ENCODE measurements at places on chromosomes 3 and 15.

GRCh38 chr15:41323611-41324010, 8.8 kb downstream of the OIP5 start:
- no peak for DNase-seq

DNA sequence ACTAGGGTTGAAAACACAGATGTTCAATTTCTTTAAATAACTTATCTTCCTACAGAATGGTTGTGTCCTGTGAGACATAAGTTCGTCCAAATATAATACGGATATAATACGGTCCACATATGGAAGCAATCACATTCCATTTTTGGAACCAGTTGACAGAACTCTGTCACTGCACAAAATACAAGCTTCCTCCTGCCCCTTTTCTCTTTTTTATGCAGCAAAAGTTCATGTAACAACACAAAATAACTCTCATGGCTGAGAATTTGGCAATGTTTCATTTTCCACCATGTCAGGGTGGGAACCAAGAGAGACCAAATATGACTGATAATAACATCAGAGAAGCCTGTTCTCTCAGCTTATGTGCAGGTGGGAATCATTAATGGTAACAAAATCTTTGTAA, 158.1 kb upstream of the ZNF385D start:
- DNase-seq = no peak

GRCh38 chr3:143118630-143119008, 952 bp upstream of the CHST2 start:
- DNase-seq = no peak

DNA sequence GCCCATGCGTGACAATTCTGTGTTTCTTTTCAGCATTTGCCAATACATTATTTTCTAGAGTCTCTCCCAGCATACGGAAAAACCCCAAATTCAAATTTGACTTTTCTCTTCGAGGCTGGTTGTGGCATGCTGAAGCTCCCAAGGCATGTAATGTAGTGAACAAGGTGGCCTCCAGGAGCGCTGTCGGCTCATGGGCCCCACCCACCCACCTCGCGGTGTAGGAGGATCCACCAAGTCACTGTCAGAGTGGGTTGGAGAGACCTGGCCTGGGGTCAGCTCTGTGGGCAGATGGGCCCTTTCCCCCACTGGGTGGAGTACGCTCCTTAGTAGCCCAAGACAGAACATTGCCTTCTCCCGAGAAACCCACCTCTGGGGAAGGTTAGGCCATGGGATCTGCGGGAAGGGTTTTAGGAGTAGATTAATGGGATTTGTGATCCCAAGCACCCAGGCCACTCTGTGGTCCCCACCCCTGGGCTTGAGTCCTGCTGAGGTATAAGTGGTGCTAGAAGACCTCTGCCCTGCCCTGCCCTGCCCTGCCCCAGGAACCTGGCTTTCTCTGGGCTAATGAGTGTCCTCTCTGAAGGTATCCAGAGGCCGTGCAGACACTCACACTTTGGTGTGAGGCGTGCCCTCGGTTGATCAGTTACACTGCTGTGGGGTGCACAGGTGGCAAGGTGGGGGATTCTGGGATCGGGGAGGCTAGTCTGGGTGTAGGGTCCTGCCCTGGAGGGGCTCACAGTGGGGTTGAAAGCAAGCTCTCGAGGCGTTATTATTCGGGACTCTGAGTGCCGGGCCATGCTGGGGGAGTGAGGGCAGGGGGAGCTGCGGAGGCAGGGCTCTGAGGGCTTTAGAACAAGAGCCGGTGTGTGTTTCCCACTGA, 97.9 kb downstream of the APBA2 start:
- DNase-seq = peak; percentile 81

GRCh38 chr3:138127636-138128365, 4.4 kb downstream of the A4GNT start:
- no peak for DNase-seq

GRCh38 chr15:27091270-27091940, 120.4 kb downstream of the GABRG3 start:
- DNase-seq = no peak

- no peak for DNase-seq
Measured at GRCh38 chr15:96521386-96521785, 190.9 kb downstream of the NR2F2 start.

- no peak for DNase-seq
Measured at GRCh38 chr15:91844928-91845327, 8.6 kb upstream of the SLCO3A1 start.

- no peak for DNase-seq
Measured at GRCh38 chr3:110272525-110272924, 799.1 kb upstream of the NECTIN3 start.

- DNase-seq = no peak
Measured at GRCh38 chr3:72371431-72371830, 476.8 kb downstream of the SHQ1 start.

- peak; percentile 41 for DNase-seq
Measured at GRCh38 chr15:71011503-71012155, 103.6 kb upstream of the THSD4 start.

DNA sequence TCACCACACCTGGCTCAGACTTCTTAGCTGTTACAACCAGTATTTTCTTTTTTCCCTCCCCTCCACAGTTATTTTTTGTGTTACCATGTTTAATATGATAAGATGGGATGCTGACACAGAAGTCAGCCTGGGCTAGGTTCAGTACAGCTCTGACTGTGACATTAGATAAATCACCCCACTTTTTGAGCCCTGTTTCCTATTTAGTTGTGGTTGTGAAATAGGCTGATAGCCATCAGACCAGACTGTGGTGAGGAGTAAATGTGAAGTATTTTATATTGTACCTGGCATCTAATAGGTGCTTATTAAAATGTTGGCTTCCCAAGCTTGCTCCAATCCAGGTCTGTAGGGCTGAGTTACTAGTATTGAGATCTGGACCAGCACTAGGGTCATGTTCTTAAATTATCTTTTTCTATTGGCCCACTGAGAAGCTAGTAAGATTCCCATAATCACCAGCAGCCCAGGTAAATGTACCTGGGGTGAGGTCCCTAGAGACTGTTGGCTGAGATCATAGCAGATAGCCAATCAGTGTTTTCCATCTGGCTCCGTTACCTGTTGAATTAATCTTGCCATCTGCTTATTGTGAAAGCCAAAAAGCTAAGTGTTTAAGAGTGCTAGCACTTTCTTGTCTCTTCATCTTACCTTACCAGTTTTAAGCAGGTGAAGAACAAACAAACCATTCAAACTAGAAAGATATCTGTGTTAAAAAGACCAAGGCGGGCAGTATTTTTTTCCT, 61.0 kb downstream of the CCK start:
- DNase-seq = no peak

GRCh38 chr3:116001151-116001621, 377.9 kb downstream of the GAP43 start:
- no peak for DNase-seq

DNA sequence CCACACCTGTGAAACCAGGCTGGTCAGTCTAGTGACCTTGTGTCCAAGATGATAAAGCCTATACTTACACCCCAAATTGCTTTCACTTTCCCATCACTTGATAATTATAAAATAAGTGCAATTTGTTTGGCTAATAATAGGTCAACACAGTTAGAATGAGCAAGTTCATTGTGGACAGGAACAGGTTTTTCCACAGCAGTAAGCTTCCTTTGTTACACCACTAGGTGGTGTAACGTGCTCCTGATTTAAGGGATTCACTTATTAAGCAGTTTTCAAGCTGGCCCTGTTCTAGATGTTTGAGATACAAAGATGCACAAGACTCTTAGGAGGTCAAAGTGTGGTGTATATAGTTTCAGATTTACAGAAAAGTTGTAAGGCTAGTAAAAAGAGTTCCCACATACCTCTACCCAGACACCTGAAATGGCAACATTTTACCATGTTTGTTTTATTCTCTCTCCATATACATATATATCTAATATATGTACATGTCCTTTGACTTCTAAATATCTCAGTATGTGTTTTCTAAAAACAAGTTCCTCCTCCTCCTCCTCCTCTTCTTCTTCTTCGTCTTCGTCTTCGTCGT, 6.8 kb upstream of the MFSD1 start:
- no peak for DNase-seq

DNA sequence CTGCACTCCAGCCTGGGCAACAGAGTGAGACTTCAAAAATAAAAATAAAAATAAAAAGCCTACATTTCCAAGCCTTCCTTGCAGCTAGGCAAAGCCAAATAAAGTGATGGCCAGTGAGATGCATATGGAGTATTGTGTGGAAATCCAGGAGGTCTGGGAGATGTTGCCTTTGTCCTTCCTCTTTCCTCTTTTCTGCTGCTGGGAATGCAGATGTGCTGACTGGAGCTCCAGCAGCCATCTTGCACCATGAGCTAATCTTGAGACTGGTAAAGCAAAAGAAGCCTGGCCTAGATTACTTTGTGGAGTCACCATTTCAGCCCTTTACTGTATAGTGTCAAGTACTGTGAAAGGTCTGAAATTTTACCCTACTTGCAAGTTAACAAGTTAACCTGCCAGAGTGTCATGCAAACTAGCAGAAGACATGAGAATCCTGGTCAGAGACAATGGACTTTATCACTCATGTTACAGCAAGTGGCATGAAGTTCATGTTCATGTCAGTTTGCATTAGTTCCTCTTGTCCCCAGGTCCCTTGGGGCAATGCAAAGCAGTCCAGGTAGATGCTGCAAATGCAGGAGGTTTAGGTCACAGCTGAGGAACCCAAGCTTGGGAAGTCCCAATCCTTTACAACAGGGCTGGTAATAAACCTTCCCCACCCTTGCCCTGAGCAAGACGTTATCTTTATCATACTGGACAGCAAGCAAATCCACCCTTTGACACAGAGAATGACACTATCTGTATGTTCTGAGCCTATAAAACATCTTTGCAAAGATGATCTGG, 103.1 kb downstream of the TLE3 start:
- DNase-seq = no peak

DNA sequence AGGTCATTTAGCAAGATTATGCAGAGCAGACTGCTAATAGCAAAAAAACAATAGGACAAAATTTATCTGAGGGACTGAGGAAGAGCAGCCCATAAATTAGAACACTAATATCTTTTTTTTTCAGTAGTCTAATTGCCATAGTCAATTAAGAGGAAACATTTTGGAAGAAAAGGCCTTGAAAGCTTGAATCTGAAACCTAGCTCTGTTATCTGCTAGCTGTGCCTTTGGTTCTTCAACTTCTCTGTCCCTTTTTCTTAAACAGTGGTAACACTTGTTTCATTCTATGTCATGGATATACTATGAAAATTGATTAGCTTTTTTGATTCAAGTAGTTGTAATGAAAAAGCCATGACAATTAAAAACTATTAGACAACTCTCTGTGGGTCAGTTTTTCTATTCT, 1.7 kb downstream of the ATR start:
- no peak for DNase-seq

- peak; percentile 76 for DNase-seq
Measured at GRCh38 chr3:87793337-87793877, 265.4 kb downstream of the CGGBP1 start.

- peak; percentile 74 for DNase-seq
Measured at GRCh38 chr3:150106740-150107428, 136.2 kb upstream of the PFN2 start.

- peak; percentile 27 for DNase-seq
Measured at GRCh38 chr3:64463981-64464380, 223.8 kb downstream of the ADAMTS9 start.

- peak; percentile 87 for DNase-seq
Measured at GRCh38 chr3:106609666-106610301, 741.0 kb upstream of the CBLB start.

DNA sequence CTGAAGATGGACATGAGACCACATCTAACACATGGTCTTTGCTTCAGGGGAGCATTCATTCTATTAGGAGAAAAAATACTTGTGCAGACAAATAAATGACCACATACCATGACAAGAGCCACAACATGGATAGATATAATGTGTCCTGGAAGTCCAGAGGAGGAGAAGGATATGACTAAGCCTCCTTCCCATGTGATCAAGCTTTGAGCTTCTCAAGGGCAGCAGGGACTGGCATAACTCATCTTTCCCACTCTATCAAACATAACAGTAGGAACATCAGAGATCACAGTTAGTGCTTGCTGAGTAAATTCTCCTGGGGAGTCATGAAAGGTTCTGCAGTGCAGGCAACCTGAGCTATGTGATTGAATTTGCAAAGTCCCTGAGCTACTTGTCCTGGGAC, 86.0 kb upstream of the LPP start:
- DNase-seq = no peak

DNA sequence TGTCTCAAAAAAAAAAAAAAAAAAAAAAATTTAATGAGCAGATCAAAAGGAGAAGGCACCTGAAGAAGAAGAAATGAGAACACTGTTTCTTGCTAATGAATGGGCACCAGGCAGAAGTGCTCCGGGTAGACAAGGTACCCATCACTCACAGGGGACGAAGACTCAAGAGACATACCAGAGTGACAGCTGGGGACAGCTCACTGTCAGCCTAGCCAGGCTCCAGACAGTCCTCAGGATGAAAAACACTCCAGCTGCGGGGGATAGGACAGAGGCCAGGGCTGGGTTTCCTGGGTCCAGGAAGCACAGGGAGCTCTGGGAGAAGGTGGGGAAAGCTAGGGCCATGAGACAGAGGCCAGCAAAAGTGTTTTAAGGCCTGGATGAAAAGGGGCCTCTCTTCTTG, 48.5 kb upstream of the PARL start:
- DNase-seq = no peak

DNA sequence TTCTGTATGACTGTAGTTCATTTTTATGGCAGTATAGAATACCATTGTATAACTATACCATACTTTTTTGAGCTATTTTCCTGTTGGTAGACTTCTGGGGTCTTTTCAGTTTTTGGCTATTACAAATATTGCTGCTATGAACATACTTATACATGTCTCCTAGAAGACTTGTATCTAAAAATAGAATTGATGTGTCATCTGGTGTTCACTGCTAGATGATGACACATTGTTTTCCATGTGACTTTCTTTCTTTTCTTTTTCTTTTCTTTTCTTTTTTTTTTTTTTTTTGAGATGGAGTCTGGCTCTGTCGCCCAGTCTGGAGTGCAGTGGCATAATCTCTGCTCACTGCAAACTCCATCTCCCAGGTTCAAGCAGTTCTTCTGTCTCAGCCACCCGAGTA, 69.8 kb downstream of the SH3GL3 start:
- DNase-seq = no peak

GRCh38 chr3:82973791-82974190, 1212.3 kb upstream of the GBE1 start:
- no peak for DNase-seq

GRCh38 chr15:66417736-66418135, 31.0 kb downstream of the MAP2K1 start:
- DNase-seq = no peak

DNA sequence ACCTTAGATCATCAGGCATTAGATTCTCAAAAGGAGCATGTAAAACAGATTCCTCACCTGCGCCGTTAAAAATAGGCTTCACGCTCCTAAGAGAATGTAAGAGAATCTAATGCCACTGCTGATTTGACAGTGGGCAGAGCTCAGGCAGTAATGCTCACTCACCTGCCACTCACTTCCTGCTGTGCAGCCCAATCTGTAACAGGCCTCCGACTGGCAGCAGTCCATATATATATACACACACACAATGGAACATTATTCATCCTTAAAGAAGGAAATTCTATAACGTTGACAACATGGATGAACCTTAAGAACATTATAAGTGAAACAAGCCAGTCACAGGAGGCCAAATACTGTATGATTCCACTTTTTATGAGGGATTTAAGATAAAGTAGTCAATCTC, 24.5 kb downstream of the ZNF148 start:
- no peak for DNase-seq
